ENCODE measurements at places on chromosomes 5 and 9.
A peak's percentile ranks its signal among the peaks of the same experiment; 100 is the strongest.

GRCh38 chr5:143435210-143435657 lies 31.7 kb upstream of the NR3C1 start:
- DNase-seq = no peak

DNA sequence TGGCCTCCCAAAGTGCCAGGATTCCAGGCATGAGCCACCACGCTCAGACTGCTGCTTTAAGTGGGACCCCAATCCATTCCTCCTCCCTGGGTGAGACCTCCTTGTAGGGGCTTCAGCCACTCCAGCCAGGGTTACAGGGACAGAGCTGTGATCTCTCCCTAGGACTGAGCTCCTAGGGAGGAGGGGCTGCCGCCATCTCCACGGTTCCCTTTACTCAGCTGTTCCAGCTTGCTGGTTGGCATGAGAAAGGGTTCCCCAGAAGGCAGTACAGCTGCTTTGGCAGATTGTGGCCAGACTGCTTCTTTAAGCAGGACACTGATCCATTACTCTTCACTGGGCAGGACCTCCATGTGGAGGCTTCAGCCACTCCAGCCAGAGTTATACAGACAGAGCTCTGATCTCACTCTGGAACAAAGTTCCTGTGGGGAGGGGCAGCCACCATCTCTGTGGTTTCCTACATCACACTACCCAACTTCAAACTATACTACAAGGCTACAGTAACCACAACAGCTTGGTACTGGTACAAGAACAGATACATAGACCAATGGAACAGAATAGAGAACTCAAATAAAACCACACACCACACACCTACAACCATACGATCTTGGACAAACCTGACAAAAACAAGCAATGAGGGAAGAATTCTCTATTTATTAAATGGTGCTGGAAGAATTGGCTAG lies 7.2 kb downstream of the INSL6 start:
- no peak for DNase-seq

DNA sequence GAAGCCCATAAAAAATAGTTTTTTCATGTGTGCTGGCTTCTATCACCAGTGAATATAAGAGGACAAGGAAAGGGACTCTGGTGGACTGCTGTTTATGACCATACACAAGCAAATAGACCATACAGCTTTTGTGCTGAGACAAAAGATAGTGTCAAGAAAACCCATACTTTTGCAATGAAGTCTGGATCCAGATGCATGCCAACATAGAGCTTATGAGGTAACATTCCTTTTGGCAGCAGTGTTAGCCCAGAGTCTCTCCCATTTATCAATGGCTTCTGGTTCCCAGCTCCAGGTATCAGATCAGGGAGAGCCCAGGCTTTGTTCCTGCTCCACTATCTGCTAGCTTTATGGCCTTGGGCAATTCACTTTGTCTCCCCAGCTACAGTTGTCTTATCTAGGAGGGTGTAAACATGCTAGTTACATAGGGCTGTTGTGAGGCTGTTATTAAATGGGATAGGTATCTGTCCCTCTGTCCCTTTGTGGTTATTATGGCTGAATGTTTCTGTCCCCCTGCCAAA lies 55.6 kb downstream of the CCDC192 start:
- DNase-seq = peak; percentile 29

DNA sequence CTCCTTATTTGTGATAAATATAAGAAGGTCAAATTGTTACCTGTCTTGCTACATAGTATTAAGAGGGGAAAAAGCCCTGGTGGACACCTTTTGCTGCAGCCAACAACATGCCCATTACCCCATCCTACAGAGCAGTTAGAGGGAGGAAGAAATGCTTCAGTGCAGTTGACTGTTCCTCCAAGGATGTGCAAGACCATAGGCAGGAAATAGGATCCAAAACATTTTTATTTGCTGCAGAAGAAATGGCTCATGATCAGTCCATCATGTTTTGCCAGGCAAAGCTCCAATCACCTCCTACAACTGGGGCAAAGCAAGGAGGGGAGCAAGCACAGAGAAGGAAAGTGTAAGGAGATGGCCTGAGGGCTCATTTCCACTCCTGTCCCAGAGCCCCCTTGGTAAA lies 399.1 kb upstream of the PIK3R1 start:
- peak; percentile 18 for DNase-seq

- DNase-seq = peak; percentile 60
Observed at GRCh38 chr9:105341434-105342146, 97.1 kb downstream of the SLC44A1 start.

GRCh38 chr9:123438821-123439220 lies 82.8 kb downstream of the CRB2 start:
- no peak for DNase-seq

DNA sequence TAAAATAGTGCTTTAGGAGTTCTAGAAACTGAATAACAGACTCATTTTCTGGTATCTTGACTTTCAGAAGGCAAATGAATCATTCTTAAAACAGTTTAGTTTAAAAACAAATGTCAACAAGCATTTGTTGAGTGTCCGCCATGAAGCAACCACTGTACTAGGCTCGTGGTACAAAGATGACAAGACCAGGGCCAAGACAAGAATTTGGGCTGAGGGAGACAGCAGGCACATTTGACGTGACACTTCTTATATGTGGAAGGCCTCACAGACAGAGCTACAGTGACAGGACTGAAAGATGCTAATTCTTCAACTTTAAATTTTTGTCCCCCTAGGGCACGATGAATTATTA lies 14.4 kb upstream of the ZNF131 start:
- DNase-seq = no peak

GRCh38 chr5:105544300-105544699 lies 1981.7 kb upstream of the NUDT12 start:
- DNase-seq = no peak

GRCh38 chr9:110606179-110606790 lies 26.7 kb upstream of the SVEP1 start:
- no peak for DNase-seq

GRCh38 chr5:134517553-134517952 lies 7.9 kb upstream of the JADE2 start:
- DNase-seq = no peak

DNA sequence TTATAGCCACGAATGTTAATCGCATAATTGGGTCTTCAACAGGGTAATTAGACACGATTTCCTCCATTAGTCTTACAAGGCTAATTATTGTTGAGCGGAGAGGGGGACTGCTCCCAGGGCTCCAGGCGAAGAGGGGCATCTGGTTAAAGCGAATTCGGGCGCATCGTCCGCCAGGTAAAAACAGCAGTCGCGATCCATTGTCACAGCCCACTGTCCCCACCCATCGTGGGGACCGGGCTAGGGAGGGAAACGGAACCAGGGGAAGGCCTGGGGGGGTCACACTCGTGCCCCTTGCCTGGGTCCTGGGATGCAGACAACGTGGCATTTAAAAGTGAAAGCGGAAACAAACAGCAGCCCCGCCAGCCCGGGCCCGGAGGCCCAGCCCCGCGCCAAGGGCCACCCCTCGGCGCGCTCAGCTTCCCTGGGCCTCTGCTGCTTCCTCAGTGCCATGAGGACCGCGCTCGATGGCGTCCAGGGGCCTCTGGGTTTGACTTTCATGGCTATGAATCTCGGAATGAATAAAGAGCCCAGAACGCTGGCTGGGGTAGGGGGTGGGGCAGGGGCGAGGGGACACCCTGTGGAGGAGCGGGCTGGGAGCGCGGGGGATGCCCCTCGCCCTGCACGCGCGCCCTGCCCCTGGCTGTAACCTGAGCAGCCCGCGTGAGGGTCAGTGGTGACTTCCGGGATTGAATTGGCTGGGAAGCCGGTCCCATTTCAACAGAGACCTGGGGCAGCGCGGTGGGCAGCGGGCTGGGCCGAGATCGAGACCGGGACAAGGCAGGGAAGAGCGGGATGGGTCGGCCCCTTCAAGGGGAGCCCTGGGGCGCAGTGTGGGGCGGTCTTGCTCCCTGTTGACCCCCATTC lies 99.9 kb downstream of the GTF3C4 start:
- peak; percentile 45 for DNase-seq

GRCh38 chr5:32973646-32974045 lies 262.5 kb downstream of the NPR3 start:
- DNase-seq = no peak
